ENCODE measurements at places on chromosomes 3 and 15.

DNA sequence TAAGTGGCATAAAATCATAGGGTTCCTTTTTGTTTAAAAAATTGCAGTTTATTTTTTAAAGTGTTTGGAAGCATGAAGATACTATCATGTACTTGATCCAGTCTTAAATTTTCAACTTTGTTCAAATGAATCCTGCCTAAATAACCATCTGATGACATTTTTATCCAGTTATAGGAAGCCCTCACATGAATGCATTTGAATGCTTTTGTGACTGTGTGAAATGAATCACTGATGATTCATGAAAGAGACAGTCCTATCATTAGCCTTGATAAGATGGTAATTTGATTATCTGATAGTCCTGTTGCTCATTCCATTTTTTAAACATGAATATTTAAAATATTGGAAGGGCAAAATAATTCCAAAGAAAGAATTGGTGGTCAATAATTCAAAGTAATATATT lies 401.9 kb upstream of the ROBO2 start:
- DNase-seq, result no peak

GRCh38 chr3:39485547-39485946 lies 18.1 kb downstream of the MOBP start:
- DNase-seq, result no peak

DNA sequence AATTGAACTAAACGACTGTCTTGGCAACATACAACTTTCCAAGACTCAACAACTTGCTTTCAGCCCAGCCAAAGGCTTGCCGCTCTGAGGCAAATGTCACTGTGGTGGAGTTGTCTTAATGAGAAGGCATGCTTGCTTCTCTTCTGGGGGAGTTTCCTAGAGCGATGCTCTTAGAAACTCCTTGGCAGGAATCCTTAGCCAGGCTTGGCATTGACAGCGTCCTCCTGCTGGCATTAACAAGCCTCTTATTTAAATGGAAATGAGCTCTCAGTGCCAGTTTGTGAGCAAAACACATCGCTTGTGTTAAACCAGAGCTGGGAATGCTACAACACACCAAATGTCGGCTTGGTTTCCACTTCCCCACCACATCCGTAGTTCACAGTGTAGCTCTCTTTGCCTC lies 265.5 kb upstream of the TPRG1 start:
- DNase-seq, result no peak

GRCh38 chr15:33354411-33354810 lies 43.6 kb downstream of the RYR3 start:
- no peak for DNase-seq

DNA sequence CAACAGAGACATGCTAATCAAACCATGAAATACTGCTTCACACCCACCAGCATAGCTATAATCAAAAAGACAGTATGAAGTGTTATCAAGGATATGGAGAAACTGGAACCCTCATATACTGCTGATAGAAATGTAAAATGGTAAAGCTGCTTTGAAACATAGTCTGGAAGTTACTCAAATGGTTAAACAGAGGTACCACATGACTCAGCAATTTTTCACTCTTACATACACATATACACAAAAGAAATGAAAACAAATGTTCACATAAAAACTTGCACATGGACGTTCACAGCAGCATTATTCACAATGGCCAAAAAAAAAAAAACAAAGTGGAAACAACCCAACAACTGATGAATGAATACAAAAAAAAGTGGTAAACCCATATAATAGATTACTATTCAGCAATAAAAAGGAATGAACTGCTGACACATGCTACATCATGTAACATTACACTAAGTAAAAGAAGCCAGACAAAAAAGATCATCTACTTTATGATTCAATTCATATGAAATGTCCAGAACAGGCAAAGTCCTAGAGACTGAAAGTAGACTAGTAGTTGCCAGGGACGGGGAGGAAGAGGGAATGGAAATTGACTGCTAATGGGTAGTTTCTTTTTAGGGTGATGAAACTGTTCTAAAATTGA lies 23.2 kb downstream of the ZNF148 start:
- no peak for DNase-seq

DNA sequence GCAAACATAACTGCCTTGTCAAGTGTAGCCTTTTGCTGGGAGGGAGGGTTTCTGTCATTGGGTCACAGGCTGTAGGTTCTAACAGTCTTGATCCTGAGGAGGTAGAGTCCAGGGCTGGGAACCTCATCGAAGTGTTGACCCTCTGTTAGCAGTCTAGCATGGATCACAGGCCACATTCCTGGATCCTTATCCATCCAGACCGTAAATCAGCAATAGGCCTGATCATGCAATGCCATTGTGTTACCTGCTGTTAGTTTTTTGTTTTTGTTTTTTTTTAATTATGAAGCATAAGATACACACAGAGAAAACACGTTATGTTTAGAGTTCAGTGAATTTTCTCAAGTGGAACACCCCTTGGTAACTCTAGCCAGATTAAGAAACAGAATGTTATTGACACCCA lies 282.0 kb upstream of the TPM1 start:
- no peak for DNase-seq

- DNase-seq, result no peak
These were observed 122.1 kb downstream of the MEX3B start for GRCh38 chr15:81923561-81924350.

GRCh38 chr3:186847437-186847836 lies 4.9 kb downstream of the ADIPOQ start:
- no peak for DNase-seq

- DNase-seq, result no peak
These were observed 54.9 kb upstream of the TBC1D21 start for GRCh38 chr15:73818308-73818985.

- no peak for DNase-seq
These were observed 32.4 kb downstream of the SEC61A1 start for GRCh38 chr3:128084675-128085021.

DNA sequence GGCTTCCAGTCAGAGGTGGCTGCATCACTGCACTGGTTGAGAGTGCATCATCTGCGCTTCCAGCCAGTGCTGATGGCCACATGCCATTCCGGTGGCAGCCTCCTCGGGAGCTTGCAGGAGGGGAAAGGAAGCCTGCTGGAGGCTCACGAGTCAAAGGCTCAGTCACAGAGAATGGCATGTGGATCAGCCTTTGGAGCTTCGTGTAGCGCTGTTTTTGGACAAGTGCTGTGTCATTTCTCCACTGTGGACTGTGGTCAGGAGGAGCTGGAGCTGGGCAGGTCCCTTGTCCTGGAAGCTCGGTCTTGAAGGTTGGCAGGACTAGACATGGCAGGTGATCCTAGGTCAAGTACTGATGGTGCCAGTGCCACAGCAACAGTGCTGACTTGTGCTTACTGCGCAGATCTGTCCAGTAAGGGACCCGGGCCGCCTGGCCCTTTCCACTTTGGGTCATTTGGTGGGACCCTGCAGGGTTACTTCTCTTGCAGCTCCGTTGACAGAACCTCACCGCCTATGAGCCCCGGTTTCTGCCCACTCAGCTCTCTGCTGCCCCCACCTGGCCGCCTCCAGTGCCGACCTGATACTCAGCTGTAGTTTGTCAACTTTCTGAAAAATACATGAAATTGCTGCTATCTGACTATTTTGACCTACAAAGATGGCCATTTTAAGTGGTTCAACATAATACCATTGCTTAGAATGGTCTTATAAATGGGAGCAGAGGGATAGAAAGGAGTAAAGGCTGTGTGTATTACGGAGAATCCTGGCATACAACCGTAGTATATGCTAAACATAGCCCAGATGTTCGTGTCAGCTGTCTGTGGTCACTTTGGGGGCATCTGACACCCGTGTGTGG lies 27.6 kb upstream of the TRPM1 start:
- DNase-seq, result peak; percentile 72

- DNase-seq, result no peak
These were observed 20.1 kb upstream of the GOLGA6L2 start for GRCh38 chr15:23467110-23467600.

- DNase-seq, result no peak
These were observed 60.7 kb upstream of the CORO2B start for GRCh38 chr15:68518046-68518445.

GRCh38 chr3:114078126-114078525 lies 21.6 kb downstream of the QTRT2 start:
- no peak for DNase-seq

DNA sequence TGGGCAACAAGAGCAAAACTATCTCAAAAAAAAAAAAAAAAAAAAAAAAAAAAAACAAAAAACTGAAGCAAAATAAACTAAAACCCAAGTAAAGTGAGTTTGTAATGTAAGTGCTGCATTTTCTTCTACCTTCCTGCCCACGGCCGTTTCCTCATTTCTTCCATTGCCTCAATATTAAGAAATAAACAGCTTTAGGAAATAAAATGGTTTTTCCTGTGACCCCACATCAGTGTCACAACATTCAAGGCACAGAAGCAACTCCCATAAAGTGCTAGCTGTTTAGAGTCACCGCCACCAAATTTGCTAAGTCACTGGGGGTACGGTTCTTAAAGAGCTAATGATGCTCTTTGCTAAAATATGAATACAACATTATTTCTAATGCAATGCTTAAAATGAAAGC lies 3.3 kb downstream of the PKM start:
- no peak for DNase-seq

DNA sequence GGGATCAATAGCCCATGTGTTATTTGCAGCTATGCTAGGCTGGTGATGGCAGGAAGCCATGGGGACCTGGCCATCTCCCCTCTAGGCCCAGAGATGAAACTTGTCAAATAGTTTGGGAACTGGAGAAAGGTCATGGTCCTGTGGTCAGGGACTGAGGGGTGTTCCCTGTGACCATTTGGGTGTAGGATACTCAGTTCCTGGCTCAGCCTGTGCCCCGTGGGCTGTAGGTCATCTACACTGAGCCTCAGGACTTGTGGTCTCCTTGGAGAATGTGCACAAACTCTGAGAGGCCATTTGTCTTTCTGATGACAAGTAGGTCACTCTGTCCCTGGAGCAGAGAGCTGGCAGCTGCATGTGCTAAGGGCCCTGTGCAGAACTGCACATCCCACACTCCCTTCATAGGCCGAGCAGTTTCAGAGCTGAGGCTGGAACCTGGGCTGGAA lies 17.5 kb downstream of the GASK1A start:
- no peak for DNase-seq

GRCh38 chr3:72490688-72491435 lies 357.4 kb downstream of the SHQ1 start:
- no peak for DNase-seq

- DNase-seq, result no peak
These were observed 46.9 kb downstream of the PLD1 start for GRCh38 chr3:171763392-171763791.

DNA sequence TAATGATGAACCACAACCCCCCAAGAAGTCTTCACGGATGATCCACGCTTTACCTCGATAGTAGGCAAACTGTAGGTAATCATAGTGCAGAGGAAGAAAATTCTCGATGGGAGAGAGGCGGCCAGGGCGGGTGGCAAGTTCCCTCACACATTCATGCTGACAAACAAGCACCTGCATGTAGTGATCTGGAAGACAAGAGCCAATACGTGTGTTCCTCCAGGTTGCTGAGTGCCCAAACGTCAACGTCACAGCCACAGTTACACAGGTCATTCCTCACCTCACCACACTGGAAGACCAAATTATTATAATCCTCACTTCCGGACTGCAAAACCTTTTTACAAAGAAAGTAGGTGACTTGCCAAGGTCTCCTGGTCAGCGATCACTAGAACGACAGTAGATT lies 131.8 kb downstream of the P3H2 start:
- no peak for DNase-seq
